ENCODE measurements at places on chromosomes 2 and 18.

- no peak for DNase-seq
These were observed 1487.0 kb downstream of the LRP1B start for GRCh38 chr2:140643761-140644187.

GRCh38 chr18:22933966-22934423 lies 867 bp downstream of the RBBP8 start:
- DNase-seq = no peak

DNA sequence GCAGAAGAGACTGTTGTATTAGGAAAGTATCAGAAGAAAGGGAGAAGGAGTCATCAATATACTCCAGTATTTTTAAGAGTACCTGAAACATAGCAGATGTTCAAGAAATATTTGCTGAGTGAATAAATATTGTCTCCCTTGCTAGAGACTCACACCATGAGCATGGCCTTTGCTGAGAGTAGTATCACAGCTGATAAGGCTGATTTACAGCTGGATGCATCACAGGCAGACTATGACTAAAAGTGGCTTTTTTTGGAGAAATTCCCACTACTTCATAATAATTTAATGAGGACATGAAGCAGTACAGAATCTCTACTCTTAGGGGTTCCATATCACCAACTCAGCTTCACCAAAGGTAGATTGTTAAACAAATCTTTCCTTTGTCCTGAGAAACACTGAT lies 373.3 kb downstream of the RBM43 start:
- DNase-seq = no peak

- no peak for DNase-seq
These were observed 808 bp downstream of the ATP5MC3 start for GRCh38 chr2:175180701-175181103.

DNA sequence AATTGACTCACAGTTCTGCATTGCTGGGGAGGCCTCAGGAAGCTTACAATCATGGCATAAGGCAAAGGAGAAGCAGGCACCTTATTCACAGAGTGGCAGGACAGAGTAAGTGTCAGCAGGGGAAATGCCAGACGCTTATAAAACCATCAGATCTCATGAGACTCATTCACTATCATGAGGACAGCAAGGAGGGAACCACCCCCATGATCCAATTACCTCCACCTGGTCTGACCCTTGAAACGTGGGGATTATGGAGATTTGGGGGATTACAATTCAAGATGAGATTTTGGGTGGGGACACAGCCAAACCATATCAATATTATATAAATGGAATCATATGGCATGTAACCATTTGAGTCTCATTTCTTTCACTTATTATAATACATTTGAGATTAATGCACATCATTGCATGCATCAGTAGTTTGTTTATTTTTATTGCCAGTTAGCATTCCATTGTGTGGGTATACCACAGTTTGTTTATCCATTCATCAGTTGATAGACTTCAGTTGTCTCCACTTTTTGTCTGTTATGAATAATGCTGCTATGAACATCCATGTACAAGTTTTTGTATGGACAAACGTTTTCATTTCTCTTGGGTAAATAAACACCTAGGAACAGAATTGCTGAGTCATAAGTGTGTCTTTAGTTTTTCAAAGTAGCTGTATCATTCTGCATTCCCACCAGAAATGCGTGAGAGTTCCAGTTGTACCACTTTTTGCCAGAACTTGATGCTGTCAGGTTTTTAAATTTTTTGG lies 5.8 kb upstream of the SRBD1 start:
- no peak for DNase-seq

GRCh38 chr18:34730774-34731173 lies 20.7 kb downstream of the DTNA start:
- DNase-seq = no peak

GRCh38 chr2:150647943-150648342 lies 160.5 kb upstream of the RND3 start:
- DNase-seq = no peak

DNA sequence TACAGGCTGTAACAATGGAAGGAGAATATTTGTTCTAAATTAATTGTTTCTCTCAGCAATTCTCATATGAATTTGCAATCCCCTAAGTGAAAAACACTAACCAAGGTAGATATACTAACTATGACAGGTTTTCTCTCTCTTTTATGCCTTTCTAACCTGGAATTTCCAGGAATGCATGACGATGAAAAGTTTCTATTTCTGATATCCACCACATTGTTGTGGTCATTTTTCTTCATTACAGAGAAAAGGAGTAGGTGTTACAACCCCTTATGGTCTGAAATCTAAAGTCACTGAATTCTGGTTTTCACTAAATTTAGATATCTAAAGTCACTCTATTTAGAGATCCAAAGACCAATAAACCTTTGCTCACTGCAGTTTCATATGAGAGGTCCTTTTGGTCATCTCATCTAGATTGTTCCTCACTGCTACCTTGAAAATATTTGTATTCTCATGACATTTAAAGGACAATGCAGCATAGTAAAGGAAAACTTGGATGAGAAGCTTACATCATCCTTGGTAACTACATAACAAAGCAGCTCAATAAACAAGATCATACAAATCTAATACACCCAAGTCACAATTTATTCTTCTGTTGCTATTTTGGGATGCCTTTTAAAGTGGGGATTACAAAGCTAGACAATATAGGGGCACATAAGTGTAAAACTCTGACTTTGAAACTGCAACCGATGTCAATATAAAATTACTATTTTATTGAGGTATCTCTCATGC lies 85.8 kb downstream of the TCF4 start:
- DNase-seq = no peak
